ENCODE measurements at places on chromosomes 7 and 10. TPM values are rescaled to one million over a fixed set of nuclear protein-coding genes. Genes with fewer than 3 reads are reported as not detected.

- H3K36me3 ChIP-seq, result no peaks in the 10 kb centered on the region
- H3K4me3 ChIP-seq, result no peak overlapping the region
- DNase-seq, result no peak
- no peak overlapping the region for H3K27ac ChIP-seq
- H3K27me3 ChIP-seq, result no peaks in the 10 kb centered on the region
- peaks cover 38% of the 10 kb centered on the region for H3K4me1 ChIP-seq
Observed at GRCh38 chr10:62043421-62044021, 142.0 kb downstream of the ARID5B start.

DNA sequence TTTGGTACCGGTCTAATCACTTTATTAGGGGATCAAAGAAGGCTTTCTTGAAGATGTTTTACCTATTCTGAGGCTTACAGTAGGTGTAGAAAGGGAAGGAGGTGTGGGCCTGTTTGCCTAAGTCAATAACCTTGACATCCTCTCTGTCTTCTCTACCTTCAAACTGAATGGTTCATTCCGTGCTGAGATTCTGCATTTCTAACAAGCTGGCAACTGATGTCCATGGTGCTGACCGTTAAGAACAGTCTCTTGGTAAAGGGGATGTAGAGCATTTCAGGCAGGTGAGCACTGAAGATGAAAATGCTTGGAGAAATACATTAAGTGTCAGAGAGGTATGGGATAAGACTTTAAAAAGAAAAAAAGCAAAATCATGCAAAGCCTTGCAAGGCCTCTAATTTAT lies 51.5 kb upstream of the DGKB start:
- H3K4me3 ChIP-seq, result no peak overlapping the region
- no peak overlapping the region for H3K27ac ChIP-seq
- H3K4me1 ChIP-seq, result no peaks in the 10 kb centered on the region
- no peak for DNase-seq

DNA sequence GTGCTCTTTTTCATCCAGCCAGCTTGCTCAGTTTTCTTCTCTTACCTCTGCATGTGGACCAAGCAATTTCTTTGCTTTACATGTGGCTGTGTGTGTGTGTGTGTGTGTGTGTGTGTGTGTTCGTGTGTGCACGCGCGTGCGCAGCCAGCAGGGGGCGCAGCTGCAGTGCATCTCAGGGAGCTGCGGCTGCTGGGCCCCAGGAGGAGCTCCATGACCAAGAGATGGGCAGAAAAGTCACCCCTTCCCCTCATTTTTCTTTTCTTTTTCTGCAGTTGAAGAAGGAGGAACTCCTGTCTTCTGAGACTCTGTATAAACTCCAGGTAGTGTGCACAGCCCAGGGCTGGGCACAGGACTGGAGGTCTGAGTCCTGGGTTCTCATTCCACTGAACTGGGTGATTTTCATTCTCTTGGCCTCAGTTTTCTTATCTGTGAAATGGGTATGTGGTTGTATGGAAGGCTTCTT lies 41.8 kb downstream of the BLNK start:
- no peaks in the 10 kb centered on the region for H3K27me3 ChIP-seq
- no peak overlapping the region for H3K4me3 ChIP-seq
- no peak overlapping the region for H3K27ac ChIP-seq
- no peaks in the 10 kb centered on the region for H3K4me1 ChIP-seq

SUN3 gene
- polyA plus RNA-seq, result not detected
